Stimulated activated CD8-positive, alpha-beta memory T cell treated with anti-CD3 and anti-CD28 coated beads, Interleukin-15, amount 100 ng/mL, for 4 hours (primary cell): ENCODE measurements at places on chromosomes 5 and 9.

DNA sequence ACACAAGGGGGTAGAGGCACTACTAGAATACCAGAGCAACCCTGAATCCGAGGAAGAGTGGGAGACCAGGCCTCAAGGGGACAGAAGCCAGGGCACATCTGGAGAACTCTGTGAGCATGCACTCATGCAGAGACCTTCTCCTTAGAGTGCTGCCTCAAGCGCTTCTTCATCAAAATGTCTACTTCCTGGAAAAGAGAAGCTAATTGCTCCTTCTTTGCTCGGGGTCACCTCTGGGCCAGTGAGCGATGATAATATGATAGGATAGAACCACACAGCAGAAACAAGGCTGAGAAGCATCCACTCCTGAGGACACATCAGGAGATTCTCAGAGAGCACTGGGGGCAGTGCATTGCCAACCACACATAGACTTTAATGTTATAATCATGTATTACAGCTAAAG lies 23.7 kb upstream of the LMNB1 start:
- no peak for DNase-seq

- DNase-seq, result no peak
These were observed 199.7 kb downstream of the ATPSCKMT start for GRCh38 chr5:10049858-10050455.

- DNase-seq, result no peak
These were observed 1.9 kb downstream of the VLDLR start for GRCh38 chr9:2623288-2624050.

DNA sequence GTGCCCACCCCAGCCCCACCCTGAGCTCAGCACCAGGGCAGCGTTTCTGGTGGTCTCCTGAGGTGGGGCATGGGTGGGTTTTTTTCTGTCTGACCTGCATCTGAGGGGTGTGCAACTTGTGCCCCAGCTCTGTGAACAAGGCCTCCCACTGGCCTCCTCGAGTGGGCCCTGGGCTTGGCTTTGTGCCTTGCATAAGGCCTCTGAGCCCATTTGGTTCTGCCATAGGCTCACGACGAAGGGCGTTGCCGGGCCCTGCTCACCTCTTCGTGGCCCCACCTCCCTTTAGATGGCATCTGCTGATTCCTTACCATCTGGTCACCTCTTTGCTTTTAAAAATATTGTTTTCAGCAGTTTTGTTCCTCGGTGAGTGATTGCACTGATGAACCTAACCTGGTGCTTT lies 127.1 kb upstream of the COL5A1 start:
- no peak for DNase-seq

DNA sequence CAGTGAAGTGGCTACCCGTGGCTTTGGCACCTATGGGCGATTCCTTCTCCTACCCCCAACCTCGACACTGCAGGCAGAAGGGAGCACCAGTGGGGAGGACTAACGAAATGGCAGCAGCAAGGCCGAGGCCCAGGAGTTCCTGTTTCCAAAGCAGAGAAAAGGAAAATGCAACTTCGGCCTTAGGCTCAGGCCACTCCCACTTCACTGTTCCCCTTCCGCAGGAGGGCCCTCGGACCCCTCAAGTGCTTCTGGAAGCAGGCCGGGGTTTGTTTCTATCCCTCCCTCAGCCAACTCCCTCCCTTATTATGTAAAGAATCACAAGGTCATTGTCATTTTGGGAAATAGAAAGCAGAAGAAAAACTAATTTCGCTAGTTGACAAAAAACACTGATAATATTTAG lies 36.4 kb upstream of the NKX2-5 start:
- no peak for DNase-seq

DNA sequence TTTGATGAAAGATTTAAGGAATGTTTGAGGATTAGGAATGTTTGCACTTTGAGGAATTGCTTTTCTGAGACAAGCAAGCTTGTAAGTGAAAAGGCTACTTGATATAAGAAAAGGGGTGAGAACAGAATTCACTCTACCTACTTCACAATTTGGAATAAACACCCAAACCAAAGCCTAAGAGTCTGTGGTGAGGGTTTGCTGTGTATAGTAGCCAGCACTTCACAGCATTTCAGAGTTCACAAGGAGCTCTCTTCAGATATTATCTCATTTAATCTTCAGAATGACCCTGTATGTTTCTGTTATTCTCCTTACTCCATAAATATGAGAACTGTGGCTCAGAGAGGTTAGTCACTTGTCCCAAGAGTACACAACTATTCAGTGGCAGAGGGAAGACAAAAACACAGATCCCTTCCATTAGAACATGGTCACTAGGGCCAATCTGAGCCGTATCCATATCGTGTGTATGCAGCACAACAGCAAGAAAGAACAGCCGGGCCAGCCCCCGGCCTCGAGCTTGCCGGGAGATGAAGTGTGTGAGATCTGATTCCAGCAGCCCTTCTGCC lies 92.4 kb downstream of the FRMD3 start:
- DNase-seq, result no peak

GRCh38 chr9:126326228-126327005 lies at the start of gene MVB12B:
Gene MVB12B, plus strand, starts transcription at chr9:126326829. Its CDS starts 101 bp downstream, at chr9:126326930.
- DNase-seq, result no peak

GRCh38 chr9:120360046-120360445 lies 219.9 kb downstream of the CDK5RAP2 start:
- DNase-seq, result no peak

- DNase-seq, result no peak
These were observed 30.2 kb downstream of the SLC46A2 start for GRCh38 chr9:112860451-112860850.

- DNase-seq, result no peak
These were observed 826 bp upstream of the PRDM9 start for GRCh38 chr5:23506329-23507236.

DNA sequence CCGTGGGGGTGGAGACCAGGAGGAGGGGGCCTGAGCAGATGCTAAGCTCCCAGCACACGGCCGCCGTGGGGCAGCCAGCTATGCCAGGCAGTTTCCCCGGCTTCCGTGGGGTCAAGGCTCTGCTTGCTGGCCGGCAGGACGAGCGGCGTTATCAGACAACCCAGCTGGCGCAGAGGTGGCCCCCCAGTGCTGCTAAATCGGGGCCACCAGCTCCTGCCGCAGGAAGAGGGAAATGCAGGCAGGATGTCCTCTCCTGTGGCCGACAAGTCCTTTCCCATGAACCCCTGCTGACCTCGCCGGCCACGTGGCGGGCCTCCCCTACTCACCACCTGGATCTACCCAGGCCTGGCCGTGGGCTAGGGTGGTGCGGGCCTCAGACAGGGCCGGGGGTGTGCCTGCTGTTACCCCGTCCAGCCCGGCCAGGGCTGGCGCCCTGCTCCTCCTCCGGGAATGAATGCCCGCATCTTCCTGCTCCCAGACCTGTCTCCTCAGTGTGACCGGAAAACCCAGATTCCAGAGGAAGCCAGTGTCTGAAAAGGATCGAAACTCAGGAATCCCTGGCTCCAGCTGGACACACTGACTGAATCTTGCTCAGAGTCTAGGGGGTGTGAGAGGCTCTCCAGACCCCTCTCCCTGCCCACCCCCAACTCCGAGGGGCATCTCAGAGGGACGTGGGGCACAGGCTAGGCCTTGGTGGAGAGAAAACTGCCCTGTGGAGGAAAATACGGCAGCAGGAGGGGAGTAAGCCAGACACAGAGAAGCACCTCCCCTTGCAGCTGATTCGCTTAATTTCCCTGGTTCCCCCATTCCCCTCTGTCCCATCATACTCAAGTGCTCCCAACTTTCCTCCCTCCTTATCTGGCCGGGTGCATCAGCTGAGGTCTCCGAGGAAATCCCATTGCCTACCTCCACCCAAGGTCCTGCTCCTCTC lies 3.9 kb downstream of the FLT4 start:
- no peak for DNase-seq

DNA sequence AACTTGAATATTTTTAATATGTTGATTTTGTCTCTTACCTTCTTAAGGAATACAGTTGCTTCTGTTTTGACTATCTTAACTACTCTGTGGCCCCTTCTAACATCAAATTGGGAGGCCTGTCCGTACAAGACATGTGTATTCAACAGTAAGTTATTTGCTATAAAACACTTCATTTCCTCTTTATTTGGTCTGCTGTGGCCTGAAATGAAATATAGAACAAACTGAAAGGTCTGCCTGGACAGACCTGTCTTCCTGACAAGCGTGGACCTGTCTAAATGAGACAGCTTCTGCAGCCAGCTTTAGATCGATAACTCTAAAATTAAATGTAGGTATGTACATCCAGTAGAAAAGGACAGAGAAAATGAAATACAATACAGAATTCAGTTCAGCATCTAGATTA lies 2.2 kb upstream of the LPAR1 start:
- no peak for DNase-seq

GRCh38 chr9:33107762-33108161 lies 31.3 kb upstream of the SMU1 start:
- no peak for DNase-seq

- no peak for DNase-seq
These were observed 32.6 kb upstream of the TMEM250 start for GRCh38 chr9:136151214-136151804.

- no peak for DNase-seq
These were observed 64.4 kb downstream of the USP20 start for GRCh38 chr9:129899620-129900019.

DNA sequence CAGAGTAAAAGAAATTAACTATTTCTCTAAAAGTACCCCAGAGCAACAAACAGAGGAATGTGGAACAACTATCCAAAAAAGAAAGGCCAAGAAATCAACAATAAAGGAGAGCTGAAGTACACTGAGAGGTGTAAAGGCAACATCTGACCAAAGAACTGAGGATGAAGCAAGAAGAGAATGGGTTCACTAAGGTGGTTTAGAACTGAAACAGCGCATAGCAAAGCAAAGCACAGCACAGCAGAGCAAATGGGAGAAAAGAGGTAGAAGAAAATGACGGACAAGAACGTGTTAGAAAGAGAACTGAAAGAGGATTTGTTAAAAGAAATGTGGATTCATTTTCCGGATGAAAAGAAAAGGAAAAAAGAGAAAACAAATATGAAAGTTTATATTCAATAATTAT lies 25.8 kb downstream of the RFX3 start:
- DNase-seq, result no peak

DNA sequence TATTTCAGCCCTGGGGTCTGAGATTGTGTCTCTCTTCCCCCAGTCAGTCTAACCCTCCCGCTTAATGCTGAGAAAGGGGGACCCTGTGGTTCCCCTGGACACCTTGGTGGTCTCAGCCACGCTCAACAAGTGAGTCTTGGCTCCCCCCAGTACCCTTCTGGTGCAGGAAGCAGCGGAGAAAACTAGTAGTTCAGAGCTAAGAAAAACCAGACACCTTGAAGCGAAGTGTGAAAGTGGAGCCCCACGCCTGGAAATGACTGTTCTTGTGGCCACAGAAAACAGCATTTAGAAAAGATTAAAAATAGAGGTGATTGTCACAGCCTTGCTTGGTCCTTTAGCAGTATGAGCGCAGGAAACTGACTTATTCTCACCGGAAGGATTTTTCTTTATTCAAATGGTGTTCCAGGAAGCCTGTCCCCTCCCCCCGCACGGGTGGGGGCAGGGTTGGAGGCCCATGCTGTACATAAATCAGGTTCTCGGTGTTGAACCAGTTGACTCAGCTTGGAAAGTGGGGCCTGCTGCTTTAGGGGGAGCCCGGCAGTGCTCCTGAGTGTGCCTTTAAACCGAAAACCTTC lies 8.1 kb downstream of the ARPC5L start:
- peak; percentile 83 for DNase-seq

- no peak for DNase-seq
These were observed 208.8 kb downstream of the ERCC6L2 start for GRCh38 chr9:96084331-96084734.

- no peak for DNase-seq
These were observed 34.4 kb downstream of the COL23A1 start for GRCh38 chr5:178555771-178556211.

DNA sequence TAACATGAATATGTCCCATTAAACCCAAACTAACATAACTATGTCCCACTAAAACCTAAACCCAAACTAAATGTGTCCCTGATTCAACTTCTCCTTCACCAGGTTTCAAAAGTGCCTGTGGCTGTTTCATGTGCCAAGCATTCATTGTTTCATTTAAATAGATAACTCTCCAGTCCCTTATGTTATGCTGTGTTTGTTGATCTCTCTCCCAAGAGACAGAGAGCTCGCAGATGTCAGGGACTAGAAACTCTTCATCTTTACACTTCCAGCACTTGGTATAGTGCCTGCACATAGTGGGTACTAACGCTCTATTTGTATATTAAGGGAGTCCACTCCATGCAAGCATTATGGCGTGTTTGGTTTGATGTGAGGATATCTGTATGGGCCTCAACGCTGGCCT lies 118.0 kb downstream of the GPBP1 start:
- DNase-seq, result no peak

GRCh38 chr5:168427224-168427623 lies 59.0 kb upstream of the RARS1 start:
- no peak for DNase-seq

- no peak for DNase-seq
These were observed 499.0 kb downstream of the SEMA5A start for GRCh38 chr5:9046756-9047481.
